ENCODE measurements at places on chromosomes 3 and 15. TPM values are rescaled to one million over a fixed set of nuclear protein-coding genes. Genes with fewer than 3 reads are reported as not detected.

KLHL40 gene
- total RNA-seq: not detected

CD86 gene
- 0.17 TPM for total RNA-seq

SLC15A2 gene
- total RNA-seq: 17.7 TPM

CELSR3 gene
- total RNA-seq: 40.7 TPM

PLXNA1 gene
- total RNA-seq: 48.0 TPM

RLBP1 gene
- 0.46 TPM for total RNA-seq

DUOX2 gene
- 0.11 TPM for total RNA-seq

PRICKLE2 gene
- 3.0 TPM for total RNA-seq

- no peak for ATAC-seq
These were observed 156.6 kb downstream of the MYRIP start for GRCh38 chr3:39965997-39966396.

DNA sequence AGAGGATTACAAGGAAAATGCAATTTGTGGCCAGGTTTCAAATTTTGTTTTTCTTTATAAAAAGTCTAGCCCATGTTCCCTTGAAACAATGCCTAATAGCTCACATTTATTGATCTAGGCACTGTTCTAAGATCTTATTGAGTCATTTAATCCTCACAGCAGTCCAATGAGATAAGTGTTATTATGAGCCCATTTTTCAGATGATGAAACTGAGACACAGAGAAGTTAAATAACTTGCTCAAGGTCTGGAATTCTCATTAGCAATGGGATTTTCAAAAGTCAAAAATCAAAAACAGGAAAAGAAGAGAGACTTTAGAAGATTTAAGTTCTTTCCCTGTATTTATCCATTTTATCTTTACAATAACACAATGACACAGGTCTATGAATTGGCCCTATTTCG, 90.0 kb upstream of the COL6A5 start:
- ATAC-seq: no peak

DNA sequence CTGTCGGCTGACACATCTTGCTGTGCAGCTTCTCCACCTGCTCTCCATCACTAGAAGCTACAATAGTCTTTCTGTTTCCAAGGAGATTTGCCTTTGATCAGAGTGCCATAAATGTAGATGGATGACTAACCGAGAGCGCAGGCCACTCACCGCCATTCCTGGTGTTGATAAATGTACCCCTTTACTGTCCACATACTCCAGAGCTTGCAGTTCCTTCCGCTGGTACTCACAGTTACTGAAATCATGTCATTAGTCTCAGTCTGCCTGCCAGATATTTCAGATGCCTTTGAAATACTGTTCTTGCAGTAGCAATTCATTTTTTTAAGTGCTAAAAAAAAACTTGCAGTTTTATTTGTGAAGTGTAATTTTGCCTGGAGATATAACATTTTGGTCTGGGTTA, 72.3 kb downstream of the BLM start:
- peak; percentile 78 for ATAC-seq

- no peak for ATAC-seq
These were observed 16.6 kb downstream of the TEX264 start for GRCh38 chr3:51687431-51688205.

GRCh38 chr3:187196573-187197334, 532 bp upstream of the RTP1 start:
- ATAC-seq: peak; percentile 60

DNA sequence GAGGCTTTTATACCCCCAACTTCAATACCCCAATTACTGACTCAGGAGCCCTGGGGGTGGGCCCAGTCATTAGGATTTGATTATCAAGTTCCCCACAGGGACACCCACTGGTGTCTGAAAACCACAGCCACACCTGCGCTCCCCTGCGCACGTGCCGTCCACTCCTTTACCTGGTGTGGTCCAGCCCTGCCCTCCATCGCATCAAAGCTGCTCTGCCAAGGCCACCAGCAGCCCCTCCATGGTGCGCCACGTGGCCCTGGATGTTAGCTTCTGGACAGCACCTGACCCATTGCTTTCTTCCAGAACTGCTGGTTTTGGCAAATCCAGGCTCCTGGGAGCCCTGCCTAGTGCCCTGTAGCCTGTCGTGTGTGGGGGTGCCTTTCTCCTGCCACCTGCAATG, 136.3 kb downstream of the NSMCE3 start:
- no peak for ATAC-seq

DNA sequence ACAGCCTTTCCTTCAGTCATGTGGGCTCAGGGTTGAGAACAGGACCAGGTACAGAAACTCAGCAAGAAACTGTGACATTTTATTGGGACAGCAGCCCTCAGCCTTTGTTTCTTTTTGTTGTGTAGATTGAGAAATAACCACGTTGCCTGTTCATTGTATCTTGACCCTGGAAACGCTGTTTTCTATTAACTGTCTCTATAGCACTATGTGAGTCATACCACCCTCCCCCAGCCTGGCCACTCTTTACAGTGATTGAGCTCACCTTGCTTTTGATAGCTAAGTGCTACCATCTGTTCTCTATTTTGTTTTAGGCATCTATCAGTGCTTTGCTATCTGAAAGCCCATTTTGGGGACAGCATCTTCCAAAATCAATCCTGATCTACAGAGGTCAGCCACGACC, 127.9 kb downstream of the CD47 start:
- ATAC-seq: peak; percentile 90

DNA sequence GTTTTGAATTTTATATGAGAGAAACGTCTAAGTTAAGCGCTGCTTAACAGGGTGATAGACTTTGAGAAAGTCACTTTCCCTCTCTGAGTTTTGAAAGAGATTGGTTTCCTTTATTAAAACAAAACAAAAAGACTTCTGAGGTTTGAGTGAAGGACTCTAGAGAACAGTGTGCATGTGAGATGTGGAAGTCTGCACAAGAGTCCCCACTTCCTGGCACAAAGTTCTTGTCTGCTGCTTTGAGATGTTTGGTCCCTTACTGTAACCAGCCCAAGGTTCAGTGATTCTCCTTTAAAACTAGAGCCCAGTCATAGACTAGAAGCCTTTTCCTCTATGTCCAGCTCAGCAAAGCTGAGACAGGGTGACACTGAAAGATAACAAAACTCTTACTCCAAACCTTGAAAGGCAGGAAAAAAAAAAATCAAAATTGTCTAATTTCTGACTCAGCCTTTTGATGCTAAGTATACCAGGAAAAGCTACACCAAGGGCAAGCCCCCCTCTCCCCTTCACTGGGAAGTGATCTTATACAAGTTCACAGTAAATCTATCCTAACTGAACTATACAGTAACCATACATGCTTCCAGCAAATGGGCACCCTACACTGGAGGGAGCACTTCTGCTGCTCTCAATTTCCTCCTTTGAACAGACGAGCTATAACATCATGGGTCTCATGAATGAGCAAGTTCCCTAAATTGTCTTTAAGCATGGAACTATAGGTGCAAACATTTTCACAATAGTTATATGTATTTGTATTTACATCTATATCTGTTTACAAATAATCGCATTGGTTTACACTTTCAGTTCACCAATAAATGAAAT, 2.3 kb downstream of the POPDC2 start:
- ATAC-seq: no peak

DNA sequence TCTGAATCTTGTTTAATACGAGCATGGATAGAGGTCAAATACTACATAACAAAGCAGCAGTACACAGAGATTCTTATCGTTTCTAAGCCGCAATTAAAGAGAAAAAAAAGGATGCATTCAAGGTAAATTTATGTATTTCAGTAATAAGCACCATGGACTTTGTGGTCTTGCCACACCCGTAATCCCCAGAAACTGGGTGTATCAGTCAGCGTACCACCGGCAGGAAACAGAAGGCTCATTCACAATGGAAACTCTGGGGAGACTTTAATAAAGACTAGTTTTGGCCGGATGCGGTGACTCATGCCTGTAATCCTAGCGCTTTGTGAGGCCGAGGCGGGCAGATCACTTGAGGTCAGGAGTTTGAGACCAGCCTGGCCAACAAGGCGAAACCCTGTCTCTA, 81.9 kb upstream of the ZNF280D start:
- ATAC-seq: no peak

GRCh38 chr15:77815015-77815414, 182.3 kb upstream of the LINGO1 start:
- ATAC-seq: no peak

- no peak for ATAC-seq
These were observed 65.7 kb downstream of the TJP1 start for GRCh38 chr15:29756358-29757267.

DNA sequence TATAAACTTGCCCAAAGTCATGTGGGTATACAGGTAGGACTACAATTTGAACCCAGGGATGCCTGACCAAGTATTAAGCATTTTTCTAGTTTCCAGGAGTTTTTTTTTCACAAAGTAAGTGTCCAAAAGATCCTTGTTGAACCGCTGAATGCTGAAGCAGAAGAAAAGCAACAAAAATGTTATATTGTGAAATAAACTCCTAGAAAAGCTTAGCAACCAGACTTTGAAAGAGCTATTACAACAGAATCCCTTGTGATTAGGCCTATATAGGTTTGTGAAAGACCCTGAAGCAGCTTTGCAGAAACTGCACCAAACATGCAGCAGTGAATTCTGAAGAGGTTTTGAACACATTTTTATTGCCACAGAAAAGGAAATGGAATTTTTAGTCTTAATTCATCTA, 236.8 kb downstream of the TUSC7 start:
- ATAC-seq: no peak

DNA sequence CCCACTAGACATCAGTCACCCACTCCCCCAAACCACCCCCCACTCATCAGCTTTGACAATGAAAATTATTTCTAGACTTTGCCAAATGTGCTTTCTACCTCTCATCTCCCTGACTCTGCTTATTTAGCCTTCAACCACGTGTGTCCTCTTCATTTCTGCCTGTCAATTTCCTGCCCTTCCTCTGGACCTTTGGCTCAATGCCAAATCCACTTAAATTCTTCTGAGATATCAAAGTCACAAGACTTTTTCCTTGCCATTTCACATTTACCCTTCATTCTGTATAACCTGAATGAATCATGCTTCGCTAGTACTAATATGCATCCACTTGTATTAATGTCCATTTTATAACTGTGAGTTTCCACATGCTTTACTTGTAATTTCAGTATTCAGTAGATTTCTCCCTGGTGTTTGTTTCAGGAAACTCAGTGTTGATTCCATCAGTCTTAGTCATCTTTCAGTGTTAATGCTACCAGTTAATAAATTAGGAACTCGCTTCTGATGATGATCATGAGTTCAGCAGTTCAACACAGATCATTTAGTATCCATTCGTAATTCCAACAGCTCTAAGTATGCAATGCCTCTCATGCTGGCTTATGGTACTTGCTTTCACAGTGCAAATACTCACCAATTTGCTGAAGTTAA, 128.2 kb upstream of the OSTN start:
- ATAC-seq: peak; percentile 80

- peak; percentile 89 for ATAC-seq
These were observed at the start of gene GASK1A for GRCh38 chr3:42979044-42979972. Gene GASK1A (plus strand): TSS chr3:42979311. CDS start chr3:42979643, 332 bp downstream.

- ATAC-seq: no peak
These were observed 26.2 kb upstream of the IL16 start for GRCh38 chr15:81170511-81170910.
